ENCODE measurements at places on chromosomes 7 and 10.
A peak's percentile ranks its signal among the peaks of the same experiment; 100 is the strongest.

DNA sequence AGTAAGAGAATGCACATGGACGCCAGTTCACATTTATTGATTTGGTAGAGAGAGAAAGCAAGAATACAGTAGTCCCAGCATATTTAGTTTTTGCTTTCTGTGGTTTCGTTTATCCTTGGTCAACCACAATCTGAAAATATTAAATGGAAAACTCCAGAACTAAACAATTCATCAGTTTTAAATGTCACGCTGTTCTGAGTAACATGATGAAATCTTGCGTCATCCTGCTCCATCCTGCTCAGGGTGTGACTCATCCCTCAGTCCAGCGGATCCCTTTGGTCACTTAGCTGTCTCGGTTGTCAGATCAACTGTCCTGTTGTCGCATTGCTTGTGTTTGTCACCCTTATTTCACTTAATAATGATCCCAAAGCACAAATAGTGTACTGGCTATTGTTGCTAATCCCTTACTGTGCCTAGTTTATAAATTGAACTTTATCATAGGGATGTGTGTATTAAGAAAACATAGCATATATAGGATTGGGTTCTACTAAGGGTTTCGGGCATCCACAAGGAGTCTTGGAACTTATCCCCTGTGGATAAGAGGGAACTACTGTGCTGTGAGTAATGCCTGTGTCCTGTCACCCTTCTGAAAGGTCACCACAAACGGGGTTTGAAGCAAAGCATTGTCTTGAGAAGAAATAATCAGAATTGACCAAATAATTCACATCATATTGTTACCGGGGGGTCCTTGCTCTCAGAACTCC lies 73.6 kb downstream of the OTUD1 start:
- DNase-seq, result no peak

- DNase-seq, result no peak
Measured at GRCh38 chr10:68184546-68184945, 47.4 kb downstream of the ATOH7 start.

GRCh38 chr7:3041986-3042675 lies 1.5 kb downstream of the CARD11 start:
- no peak for DNase-seq

DNA sequence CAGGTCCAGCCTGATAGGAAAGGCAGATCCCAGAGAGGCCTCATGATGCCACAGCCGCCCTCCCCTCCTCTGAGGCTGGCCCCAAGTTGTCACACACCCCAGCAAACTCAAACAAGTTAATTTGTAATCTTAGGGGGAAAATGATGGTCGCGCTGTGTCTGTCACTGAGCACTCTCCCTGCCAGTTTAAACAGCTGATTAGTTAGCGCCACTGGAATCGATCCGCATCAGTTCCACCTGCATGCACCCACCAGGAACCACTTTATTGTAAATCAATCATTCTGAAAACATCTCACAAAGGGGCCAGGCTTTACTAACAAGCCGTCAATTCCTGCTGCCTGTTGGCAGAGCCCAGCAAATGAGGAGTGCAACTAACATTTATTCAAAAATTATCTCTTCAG lies 870.9 kb downstream of the KCNMA1 start:
- DNase-seq, result no peak

- no peak for DNase-seq
Measured at GRCh38 chr10:86969421-86970041, 1.2 kb downstream of the ADIRF start.

- no peak for DNase-seq
Measured at GRCh38 chr7:49791088-49791741, 17.8 kb downstream of the VWC2 start.

DNA sequence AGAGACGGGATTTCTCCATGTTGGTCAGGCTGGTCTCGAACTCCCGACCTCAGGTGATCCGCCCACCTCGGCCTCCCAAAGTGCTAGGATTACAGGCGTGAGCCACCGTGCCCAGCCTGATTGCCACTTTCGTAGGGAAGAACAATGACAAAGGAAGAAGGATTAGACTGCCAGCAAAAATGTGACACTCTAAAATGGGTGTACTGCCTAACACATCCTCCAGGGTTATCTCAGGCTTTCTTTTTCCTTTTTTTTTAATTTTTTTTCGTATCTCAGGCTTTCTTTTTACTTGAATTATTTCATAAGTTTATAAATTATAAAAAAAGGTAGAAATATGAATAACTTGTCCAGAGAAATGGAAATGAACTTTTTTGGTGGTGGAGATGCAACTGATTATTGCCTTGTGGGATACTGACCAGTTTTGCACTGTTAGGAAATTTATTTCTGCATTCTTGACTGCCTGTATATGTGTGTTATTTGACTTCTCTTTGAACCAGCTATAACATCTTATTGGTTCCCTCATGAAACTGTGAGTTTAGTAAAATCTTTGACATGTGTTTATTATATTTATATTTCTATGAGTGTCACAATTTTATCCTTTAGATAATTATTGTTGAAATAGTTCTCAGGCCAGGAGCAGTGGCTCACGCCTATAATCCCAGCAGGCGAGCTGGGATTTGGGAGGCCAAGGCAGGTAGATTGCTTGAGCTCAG lies 56.8 kb downstream of the XRCC2 start:
- DNase-seq, result no peak

DNA sequence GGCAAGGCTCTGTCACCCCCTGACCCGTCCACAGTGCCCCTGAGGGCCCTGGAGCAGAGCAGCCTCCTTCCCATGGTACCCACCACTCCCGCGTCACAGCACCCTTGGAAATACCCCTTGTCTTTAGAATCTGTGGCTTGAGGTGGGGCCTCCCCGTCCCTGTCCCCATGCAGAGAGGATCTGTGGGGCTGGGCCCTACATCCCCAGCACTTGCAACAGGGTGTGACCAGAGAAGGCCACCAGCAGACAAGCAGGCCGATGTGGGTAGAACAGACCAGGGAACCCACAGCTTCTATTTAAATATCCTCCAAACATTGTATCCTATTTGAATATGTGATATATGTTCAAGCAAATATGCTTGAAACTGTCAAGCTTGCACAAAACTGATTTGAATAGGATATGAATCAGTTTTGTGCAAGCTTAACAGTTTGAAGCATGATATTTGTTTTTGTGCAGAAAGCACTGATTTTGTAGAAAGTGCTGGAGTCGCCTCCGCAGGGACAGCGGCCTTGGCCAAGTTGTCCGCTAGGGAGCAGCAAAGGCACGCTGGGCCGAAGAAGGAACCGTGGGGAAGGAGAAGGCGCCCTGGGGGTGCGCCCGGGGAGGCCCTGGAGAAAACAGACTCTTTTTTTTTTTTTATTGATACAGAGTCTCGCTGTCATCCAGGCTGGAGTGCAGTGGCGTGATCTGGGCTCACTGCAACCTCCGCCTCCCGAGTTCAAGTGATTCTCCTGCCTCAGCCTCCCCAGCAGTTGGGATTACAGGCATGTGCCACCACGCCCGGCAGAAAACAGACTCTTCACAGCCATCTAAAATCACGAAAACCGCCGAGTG lies 2.2 kb downstream of the CFAP46 start:
- no peak for DNase-seq

DNA sequence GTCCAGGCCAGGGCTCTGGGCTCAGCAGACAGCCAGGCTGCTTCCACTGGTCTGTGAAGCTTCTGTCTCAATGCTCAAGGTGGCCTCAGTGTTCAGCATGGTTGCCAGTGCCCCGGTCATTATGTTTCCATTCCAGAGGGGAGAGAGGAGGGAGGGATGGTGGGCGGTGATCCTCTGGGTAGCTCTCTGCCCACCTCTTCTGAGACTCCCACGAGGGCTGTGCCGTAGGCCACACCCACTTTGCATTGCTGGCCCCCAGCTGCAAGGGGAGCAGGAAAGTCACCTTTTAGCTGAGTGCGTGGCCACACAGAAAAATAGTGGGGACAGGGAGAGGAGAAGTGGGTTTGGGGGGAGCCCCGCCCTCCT lies 42.5 kb downstream of the FOXK1 start:
- no peak for DNase-seq

DNA sequence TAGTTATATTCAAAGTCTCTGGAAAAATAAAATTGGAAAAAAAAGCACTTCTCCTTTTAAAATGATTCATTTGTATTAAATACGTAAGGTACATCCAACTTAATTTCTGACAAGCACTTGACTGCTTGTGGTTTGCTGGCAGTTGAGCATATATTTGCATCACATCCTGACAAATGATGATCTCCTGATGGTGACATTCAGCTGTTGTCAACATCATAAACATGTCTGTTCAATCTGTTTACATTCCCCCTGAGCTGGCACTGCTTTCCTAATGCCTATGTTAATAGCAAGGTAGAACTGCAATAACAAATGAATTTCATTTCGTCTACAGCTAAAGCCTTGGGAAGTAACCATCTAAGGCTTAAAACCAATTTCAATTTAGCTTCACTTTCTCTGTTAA lies 24.4 kb downstream of the TSPAN12 start:
- DNase-seq, result no peak

DNA sequence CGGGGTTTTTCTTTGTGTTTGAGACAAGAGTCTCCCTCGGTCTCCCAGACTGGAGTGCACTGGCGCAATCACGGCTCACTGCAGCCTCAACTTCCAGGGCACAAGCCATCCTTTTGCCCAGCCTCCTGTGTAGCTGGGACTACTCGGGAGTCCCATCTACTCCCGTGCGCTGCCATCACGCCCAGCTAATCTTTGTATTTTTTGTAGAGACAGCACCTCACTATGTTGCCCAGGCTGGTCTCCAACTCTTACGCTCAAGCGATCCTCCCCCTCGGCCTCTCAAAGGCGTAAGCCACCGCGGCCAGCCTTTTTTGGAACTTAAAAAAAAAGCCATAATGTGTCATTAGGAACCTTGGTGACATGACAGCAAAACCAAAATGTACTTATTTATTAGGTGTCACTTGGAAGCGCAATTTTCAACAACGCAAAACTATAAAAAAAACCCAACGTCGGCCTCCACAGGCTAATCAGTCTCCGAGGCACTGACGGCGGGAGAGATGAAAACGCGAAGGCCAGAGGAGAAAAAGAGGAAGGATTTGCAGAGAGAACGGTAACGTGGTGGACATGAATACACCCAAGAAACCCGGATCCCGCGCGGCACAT lies 911 bp upstream of the HNRNPH3 start:
- DNase-seq, result no peak

DNA sequence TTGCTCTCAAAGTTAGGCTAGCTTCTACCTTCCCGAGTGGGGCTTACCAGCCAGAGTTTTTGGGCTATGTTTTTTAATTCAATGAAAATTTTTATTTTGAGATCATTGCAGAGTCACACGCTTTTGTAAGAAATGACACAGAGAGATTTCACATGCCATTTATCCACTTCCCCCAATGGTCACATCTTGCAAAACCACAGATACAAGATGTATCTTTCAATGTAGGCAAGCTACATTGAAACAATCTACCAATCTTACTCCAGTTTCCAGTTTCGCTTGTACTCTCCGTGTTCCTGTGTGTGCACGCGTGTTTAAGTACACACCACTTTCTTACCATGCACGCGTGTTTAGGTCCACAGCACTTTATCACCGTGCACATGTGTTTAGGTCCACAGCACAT lies 89.4 kb upstream of the LEP start:
- no peak for DNase-seq

- no peak for DNase-seq
Measured at GRCh38 chr7:130228840-130229502, 21.3 kb downstream of the SSMEM1 start.

- no peak for DNase-seq
Measured at GRCh38 chr10:88651101-88651551, 13.1 kb upstream of the LIPF start.

DNA sequence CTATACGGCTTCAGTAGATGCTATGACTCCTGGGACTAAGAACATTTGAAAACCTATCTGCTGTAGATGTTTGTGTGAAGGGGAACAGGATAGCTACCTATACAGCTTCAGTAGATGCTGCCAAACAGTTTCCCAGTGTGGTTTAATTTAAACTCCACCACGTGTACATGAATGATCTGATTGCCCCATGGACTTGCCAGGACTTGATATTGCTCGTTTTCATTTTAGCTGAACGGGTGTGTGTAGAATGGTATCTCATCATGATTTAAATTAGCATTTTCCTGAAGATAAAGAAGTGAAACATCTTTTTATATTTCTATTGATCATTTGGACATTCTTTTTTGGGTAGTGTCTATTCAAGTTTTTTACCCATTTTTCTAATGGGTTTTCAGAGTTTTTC lies 77.8 kb upstream of the PIP4K2A start:
- DNase-seq, result no peak

- DNase-seq, result no peak
Measured at GRCh38 chr10:116444527-116445142, 17.0 kb downstream of the PNLIPRP3 start.

- DNase-seq, result no peak
Measured at GRCh38 chr7:24786941-24787340, 29.7 kb upstream of the GSDME start.

- no peak for DNase-seq
Measured at GRCh38 chr7:139681812-139682135, 96.0 kb downstream of the HIPK2 start.

GRCh38 chr7:86995052-86995725 lies 64.3 kb downstream of the ELAPOR2 start:
- no peak for DNase-seq

DNA sequence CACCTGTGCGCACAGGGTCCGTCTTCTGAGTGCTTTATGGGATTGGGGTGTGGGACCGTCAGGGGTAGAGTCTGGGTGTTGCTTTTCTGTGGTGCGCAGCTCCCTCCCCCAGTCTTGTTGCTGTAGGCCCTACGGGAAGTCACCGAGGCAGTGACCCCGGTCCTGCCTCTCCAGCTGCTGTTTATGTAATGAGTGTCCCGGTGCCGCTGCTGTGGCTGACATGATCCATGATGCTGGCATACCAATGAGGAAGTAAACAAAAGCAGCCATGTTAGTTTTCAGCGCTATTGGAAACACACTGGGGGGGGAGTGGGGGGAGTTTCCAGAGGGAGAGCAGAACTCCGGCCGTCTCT lies 1.1 kb downstream of the TRIM8 start:
- no peak for DNase-seq

GRCh38 chr10:86202226-86202735 lies 164.3 kb downstream of the GRID1 start:
- no peak for DNase-seq

- DNase-seq, result no peak
Measured at GRCh38 chr7:54596747-54597146, 54.6 kb downstream of the VSTM2A start.

- DNase-seq, result no peak
Measured at GRCh38 chr7:27245798-27246691, 3.4 kb downstream of the EVX1 start.

GRCh38 chr10:5314840-5315239 lies 49.9 kb upstream of the UCN3 start:
- DNase-seq, result no peak

DNA sequence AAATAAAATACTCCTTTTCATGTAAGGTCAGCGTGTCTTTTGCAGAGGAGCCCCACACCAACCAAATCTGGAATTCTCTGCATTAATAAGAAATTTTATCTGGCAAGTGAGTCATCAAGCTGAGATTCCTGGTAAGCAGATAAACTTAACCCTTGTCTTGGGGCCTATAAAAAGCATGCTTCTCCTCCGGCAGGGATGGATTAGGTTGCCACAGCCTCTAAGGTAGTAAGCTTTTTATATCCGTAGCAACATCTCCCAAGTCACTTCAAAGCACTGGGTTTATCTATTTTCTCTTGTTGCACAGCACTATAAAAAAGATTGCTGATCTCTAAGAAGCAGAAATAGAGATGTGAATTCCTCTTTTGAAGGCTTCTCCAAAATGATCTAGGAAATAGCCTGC lies 202.8 kb upstream of the NOBOX start:
- DNase-seq, result no peak

GRCh38 chr7:137717811-137718271 lies 128.9 kb downstream of the DGKI start:
- DNase-seq, result no peak

GRCh38 chr10:100529475-100530298 lies at the start of gene NDUFB8:
Gene NDUFB8 (minus strand): TSS chr10:100529871. CDS start chr10:100529851, 20 bp downstream.
- DNase-seq, result peak; percentile 85

GRCh38 chr7:16091701-16092310 lies 329.5 kb downstream of the CRPPA start:
- DNase-seq, result no peak

All from activated T-cell treated with anti-CD3 and anti-CD28 coated beads for 24 hours (primary cell).